SK-N-SH treated with all-trans-retinoic acid at 6 μM for 48 hours (cell line): ENCODE measurements at places on chromosomes 5 and 9.

DNA sequence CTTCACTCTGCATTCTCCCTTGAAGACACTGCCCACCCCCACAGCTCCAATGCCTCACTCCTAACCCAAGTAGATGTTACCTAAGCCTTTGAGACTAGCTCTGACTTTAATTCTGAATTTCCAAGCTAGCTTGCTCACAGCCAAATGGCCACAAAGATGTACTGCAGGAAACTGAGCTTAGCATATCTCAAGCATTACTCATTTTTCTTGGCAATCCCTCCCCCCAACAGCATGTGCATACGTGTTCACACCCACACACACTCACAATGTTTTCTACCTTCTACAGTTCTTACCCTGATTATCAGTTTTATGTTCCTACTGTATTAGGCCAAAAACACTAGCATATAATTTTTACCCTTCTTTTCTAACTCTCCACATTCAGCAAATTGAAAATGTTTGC, 13.7 kb upstream of the GRIA1 start:
- peak; percentile 70 for ATAC-seq

DNA sequence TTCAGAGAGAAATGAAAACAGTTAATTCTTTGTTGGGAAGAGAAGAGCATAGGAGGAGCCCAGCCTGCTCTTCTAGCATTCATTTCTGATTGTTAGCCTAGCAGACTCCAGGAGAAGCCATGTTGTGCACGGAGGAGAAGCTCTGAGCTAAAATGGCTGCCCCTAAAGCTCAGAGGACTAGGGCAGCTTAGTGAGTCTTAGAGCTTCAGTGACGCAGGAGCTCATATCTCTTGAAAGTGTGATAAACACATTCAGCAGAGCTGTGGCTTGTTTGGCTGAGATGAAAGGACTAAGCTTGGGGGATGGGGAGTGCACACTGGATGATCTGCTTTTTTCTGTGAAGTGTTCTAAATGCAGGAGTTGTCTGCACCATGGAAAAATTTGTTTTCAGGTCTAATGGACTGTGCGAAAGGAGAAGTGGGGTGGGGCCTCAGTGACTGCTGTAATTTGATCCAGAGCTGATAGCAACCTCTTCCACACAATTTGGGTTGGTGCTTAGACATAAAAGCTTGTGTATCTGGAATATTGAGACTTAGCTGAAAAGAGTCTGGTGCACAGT, 58.5 kb downstream of the ZNF462 start:
- peak; percentile 75 for ATAC-seq

GRCh38 chr9:32589083-32589723, 16.2 kb upstream of the NDUFB6 start:
- ATAC-seq = peak; percentile 94

DNA sequence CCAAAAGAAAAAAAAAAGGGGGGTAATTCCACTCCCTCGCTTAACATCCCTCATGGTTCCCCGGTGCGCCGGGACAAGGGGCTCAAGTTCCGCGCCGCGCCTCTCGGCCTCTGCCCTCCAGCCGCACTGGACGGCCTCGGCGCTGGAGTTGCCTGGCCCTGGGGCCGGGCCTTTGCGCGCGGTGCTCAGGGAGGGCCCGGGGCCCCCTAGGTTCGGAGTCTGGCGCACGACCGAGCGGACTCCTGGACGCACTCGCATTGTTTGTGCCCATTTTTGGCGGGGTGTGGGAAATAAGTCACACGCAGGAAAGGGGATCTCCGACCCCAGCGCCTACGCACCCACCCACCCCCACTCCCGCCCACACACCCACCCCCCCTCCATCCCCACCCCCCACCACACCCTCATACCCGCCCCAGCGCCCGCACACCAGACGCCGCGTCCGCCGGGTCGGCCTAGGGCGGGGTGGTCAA, 381 bp downstream of the MED22 start:
- peak; percentile 73 for ATAC-seq

DNA sequence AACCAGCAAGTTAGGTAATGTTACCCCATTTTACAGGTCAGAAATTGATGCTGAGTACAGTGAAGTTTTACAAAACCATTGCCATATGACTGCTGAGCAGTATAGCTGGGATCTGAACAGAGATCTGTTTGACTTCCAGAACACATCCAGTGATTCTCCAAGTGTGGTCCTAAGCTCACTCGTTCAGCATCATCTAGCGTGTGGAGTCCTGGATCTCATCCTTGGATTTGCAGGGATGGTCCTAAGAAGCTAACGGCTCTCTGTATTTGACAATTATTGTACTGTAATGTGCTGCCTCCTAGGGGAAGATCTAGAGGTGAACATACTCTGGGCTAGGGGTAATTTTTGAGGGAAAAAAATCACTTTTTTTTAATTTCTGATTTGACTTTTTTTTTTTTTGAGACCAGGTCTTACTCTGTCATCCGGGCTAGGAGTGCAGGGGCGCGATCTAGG, 1.4 kb downstream of the SLC26A2 start:
- peak; percentile 48 for ATAC-seq

DNA sequence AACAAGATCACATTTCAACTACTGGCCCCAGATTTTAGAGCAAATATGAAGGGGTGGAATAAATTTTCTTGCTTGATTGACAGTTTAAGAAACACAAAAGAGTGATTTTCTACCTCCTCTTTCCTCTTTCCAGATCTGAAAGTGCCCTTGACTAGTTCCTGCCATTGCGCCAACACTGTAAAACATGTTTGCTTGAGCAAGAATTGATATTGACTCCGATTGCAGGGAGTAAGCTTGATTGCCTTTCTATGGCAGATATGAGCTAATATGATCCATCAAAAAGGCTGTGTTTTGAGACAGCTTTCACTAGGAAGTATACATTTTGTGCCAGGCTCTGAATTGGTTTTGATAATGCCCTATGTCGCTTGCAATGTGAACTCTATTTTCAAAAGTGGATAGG, 508.8 kb downstream of the SEMA5A start:
- ATAC-seq = no peak

- no peak for ATAC-seq
Measured at GRCh38 chr9:110808599-110808980, 140.0 kb downstream of the MUSK start.

DNA sequence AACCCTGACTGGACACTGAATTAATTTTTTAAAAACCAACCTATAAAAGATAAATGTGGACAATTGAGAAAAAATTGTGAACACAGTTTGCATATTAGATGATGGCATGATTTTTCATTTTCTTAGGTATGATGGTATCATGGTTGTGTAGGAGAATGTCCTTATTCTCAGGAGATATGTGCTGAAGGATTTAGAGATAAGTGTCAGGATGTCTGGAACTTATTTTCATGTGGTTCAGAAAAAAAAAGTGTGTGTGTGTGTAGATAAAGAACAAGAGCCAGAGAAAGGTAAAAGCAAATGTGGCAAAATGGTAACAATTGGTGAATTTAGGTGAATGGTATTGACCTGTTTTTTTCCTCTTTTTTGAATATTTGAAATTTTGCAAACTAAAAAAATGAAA, 4.0 kb downstream of the GNPDA1 start:
- ATAC-seq = no peak

DNA sequence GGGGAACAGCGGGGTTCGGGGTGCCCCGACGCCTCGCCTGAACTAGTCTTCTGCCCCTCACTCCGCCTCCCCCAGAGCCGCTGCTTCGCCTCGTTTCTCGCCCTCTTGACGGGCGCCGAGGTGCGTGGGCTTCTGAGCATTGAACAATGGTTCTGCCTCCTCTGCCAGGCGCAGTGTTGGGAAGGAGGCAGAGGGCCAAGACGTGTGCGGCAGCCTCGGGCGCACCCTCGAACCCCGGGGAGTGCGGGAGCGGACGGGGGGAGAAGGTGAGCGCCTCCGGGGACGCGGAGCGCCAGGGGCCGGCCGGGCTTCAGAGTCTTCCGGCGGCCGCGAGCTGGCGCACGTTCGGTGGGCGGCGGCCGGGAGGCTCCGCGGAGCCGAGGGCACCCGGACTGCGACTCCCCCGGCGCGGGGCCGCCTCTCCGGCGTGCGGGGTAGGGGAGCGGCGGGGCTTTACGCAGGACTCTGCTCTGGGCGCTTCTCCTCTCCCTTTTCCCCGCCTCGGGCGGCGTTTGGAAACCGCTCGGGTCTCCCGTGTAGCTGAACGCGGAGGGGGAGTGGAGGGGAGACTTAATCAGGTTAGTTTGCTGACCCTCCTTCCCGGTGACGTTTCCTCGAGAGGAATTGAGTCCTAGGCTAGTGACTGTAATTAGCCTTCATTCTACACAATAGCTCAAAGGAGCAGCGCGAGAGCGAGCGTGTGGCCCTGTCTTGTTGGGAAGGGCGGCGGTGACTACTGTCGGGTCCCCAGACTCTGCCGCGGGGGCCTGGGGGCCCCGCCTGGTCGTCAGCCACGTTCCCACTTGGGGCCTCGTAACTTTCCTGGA, 1.1 kb downstream of the VLDLR start:
- peak; percentile 57 for ATAC-seq

DNA sequence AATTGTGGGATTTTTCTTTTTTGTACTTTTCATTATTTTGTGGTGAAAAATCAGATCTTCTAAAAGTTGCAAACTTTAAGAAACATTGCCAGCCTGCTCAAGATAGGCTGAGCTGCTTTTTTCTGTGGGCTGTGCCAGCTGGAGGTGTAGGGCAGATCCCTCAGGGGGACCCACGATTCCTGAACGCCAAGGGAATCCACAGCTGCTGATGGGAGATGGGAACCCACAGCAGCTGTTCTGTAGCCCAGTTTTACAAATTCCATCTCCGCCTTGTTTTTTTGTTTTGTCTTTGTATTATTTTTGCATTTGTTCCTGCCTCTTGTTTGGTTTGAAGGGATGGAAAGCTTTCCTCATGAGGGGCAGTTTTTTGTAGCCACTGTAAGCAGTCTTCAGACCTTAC, 91.0 kb downstream of the WWC1 start:
- no peak for ATAC-seq

- ATAC-seq = peak; percentile 80; the same call in 2 of the 3 replicates
Measured at GRCh38 chr9:116499986-116500871, 186.9 kb upstream of the TRIM32 start.

DNA sequence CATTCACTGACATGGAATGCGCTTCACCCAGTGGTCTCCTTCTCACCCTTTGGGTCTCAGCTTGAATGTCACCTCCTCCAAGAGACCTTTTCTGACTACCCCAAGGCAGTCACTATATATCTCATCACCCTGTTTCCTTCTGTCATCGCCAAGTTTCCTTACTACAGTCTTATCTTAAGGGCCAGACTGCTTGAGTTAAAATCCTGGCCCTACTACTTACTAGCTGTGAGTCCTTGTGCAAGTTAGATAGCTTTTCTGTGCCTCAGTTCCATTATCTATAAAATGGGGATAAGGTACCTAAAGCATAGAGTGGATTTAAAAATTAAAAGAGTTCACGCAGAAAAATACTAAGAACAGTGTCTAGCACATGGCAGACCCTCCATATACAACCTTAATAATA, 132.4 kb downstream of the GABBR2 start:
- no peak for ATAC-seq

- no peak for ATAC-seq
Measured at GRCh38 chr9:12414514-12414913, 278.7 kb upstream of the TYRP1 start.

DNA sequence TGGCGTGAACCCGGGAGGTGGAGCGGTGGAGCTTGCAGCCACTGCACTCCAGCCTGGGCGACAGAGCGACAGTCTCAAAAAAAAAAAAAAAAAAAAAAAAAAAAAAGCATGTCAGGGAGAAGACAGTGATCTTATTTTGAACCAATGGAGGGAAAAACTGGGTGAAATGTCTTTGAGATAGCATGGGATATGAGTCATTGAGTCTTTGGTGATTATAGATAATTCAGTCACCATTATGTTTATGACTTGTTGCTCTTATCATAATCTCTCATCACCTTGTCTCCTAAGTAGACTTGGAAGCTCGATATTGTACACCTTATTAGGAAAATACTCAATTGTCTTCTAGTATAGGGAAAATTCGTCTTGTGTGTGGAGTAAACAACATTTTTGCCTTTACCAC, 55.1 kb upstream of the KDM4C start:
- no peak for ATAC-seq

DNA sequence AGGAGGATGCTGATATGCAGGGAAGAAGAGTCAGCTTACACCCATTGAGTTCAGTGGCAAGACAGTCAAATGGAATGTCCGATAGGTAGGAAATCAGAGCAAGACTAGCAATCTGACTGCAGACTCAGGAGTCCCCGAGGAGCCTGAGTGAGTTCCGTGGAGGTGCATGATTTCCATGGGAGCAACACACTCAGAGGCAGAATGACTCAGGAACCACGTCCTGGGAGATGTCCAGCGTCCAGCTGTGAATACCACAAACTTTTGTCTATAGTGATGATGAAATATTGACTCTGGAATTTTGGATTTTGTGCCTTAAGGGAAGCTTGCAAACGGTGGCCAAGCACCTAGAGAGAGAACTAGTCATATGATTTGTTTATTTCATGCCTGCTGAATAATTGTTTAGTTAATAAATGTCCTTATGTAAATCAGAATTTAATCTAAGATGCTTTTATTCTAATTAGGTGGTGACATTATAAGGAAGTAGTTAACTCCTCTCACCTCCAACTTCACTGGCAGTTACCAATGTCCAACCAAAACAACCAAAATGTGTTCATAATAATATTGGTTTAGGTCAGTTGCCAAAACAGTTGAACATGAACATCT, 100.4 kb downstream of the PDE4D start:
- peak; percentile 68 for ATAC-seq

DNA sequence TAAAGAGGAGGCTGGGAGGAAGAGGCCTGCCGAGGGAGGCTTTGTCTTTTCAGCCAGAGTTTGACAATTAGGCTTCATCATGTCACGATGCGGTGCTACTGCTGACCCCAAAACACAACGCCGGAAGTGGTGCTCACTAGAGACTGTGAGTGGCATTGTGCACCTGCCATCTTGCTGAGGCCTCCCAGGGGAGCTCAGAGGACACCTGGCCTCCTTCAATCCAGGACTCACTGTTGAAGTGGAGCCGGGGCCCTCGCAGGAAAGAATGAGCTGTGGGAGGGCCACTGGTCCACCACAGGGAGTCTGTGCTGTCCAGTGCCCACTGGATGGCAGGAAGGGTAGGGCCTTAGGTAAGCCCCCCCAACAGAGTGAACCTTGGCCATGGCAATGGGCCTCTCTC, 12.7 kb upstream of the SLC25A48 start:
- no peak for ATAC-seq

DNA sequence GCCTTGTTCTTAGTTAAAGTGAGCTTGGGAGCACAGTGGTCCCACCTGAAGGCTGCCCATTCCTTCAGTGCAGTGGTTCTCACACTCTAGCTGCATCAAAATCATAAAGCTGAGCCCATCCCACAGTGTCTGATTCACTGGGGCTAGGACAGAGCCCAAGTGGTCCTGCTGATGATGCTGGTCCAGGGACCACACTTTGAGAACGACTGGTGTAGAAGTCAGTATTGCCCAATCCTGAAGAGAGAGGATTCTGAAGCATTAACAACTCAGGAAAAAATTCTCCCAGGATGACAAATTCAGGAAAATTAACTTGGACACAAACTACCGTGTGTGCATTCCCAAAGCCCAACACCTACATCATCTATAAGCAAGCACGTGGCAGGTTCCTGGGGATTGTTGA, 176.2 kb downstream of the GABBR2 start:
- no peak for ATAC-seq

- no peak for ATAC-seq
Measured at GRCh38 chr9:129781981-129782380, 21.0 kb upstream of the TOR1B start.
